ENCODE measurements at places on chromosomes 5 and 9.

DNA sequence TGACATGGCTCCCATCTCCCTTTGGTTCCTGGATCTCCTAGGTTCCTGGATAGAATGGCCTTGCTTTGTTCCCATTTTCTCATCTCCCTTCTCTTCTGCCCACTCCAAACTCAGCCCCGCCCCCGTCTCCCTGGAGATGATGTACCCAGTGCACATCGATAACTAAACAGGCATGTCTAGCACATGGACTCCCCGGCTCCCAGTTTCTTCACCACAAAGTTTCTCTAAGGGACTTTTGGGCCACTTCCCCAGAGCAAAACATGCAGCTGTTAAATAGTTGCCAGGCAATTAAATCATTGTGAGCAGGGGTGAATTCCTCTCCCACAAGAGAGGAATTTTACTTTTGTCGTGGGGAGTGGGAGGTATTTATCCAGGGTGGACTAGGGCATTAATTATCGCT, 259.0 kb downstream of the GADD45G start:
- DNase-seq, result no peak

DNA sequence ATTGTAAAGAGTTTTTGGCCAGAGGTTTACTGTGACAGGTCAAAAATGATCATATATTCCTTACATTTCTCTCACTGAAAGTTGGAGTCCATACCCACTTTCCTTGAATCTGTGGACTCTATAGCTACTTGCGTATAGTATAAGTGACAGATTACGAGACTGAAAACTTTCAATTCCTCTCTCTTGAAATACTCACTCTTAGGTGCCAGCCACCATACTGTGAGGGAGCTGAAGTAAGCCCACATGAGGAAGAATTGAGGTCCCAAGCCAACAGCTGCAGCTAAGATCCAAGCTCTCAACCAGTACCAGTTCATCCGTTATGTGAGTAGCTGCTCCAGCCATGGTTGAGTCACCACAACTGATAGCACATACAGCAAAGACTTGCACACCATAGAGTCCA, 128.1 kb upstream of the FAM174A start:
- DNase-seq, result no peak

DNA sequence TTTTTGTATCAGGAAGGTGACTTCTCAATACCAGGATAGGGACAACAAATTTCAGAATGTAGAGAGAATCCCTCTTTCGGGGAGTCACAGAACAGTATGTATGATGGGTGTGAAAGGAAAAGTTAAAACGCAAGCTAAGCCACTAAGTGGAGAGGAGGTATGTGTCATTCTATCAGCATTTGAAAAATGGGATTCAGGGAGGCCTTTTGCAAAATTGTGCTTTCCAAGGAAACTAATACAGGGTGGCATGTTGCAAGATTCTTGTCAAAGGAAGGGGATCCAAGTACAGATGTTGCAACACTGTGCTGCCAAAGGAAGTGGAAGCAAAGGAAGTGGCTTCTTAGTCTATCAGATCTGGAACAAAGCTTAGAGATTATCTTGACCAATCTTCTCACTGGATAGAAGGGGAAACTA, 12.6 kb upstream of the TNIP1 start:
- DNase-seq, result no peak

DNA sequence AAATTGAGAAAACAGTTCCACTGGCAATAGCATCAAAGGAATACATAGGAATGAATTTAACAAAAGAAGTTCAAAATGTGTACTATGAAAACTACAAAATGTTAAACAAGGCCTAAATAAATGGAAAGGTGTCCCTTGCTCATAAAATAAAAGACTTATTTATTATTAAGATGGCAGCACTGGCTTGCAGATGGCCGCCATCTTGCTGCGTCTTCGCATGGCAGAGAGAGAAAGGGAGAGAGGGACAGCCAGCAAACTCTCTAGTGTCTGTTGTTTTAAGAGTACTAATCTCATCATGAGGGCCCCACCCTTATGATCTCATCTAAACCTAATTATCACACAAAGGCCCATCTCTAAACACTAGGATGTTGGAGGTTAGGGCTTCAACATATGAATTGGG, 47.1 kb downstream of the ABLIM3 start:
- no peak for DNase-seq

GRCh38 chr5:123155446-123155960, 66.5 kb downstream of the PRDM6 start:
- no peak for DNase-seq

GRCh38 chr9:3732077-3733038, 206.6 kb upstream of the RFX3 start:
- peak; percentile 4 for DNase-seq

DNA sequence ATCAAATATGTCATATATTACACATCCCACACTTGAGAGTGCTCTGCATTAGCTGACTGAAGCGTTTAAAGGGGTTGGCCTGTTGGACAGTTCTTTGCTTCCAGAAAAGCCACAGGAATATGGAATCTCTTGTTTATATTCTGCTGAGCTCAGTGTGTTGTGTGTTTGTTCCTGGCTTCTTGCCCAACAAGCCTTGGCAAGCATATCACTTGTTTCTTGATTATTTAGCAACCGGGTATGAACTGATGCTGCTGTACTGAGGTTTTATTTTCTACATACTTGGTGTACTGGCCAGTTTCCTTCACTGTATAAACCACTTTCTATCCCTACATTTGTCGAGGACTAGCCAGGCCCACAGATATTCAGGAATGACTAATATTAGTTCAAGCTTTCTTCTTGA, 378.9 kb downstream of the KCTD16 start:
- no peak for DNase-seq

GRCh38 chr9:38387066-38387465, 5.4 kb upstream of the ALDH1B1 start:
- no peak for DNase-seq

- DNase-seq, result no peak
Observed at GRCh38 chr9:7234144-7234543, 476.4 kb downstream of the KDM4C start.

DNA sequence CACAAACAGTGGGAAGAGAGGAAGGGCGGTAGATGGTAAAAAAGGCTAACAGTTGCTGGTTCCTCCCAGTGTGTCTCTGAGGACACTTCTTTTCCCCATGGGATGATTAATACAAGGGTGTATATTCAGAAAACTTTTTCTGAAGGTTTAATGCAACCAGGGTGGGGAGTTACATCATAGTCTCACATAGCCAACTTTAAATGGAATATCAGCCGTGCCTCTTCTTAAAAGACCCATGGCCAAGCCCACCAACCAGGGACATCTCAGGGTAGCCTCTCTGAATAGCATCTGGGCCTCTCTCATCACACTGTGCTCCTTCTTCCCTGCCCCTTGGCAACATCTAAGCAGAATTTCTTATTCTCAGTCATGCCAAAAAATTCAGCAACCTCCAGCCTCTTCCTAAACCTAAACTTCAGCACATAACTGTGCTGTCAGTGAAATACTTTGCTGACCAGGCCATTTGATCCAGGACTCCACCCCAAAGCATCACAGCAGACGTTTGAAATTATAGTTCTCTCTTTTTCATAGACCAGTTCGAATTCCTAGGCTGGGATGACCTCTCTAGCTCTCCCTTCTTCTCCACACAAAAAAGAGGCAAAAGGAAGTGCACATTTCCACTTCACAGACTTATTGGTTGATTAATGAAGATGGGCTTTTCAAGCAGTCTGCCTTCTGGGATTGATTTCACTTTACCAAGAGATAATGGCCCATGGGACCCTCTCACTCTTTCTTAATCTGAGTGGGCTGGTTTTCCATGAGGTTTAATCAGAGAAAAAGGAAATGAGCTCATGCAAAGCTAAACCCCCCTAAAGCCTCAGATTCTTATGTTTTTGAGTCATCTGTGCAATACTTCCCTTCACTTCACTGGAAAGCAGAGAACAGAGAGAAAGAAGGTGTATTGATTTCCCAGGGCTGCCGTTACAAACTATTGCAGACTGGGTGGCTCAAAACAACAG, 85.1 kb upstream of the RAI14 start:
- DNase-seq, result no peak

DNA sequence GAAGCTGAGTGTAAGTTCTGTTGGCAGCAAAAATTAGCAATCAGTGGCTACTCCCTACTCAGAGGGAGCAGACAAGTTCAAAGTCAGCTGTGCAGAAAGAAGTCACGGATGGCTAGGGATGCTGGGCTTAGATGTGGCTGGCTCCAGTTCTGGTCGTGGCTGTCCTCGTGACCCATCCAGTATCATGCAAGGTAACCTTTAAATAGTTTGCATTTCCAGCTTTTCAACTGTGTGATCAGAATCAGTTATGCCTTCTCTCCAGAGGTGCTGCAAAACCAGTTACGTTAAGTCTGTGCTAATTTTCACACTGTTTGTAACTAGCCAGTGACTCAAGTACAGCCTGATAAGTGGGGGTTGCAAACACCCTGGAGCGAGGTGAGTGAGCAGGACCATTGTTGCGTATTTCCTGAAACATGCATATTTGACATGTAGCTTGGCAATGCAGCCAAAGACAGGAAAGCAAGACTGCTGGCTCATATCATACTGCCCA, 302.4 kb downstream of the ATPSCKMT start:
- no peak for DNase-seq

- DNase-seq, result no peak
Observed at GRCh38 chr9:37944266-37944650, 40.3 kb upstream of the SLC25A51 start.

- no peak for DNase-seq
Observed at GRCh38 chr9:35675204-35675603, 1.5 kb downstream of the CA9 start.

DNA sequence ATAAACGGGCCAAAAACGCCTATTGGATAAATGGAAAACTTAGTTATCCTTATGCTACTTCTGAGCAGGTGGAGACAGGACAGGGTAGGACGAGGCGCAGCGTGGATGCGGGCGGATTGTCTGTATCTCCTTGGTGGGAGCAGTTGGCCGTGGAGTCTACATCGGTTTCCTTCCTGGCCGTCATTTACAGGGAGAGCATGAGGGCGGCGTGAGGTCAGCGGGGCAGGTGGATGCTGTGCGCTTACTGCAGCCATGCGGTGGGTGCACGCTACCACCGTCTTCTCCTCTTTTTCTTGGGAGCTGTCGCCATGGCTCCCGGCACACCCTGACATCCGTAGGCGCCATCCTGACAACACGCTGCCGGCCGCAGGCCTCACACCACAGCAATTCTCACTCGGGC, 121.3 kb downstream of the ADAMTS2 start:
- no peak for DNase-seq

DNA sequence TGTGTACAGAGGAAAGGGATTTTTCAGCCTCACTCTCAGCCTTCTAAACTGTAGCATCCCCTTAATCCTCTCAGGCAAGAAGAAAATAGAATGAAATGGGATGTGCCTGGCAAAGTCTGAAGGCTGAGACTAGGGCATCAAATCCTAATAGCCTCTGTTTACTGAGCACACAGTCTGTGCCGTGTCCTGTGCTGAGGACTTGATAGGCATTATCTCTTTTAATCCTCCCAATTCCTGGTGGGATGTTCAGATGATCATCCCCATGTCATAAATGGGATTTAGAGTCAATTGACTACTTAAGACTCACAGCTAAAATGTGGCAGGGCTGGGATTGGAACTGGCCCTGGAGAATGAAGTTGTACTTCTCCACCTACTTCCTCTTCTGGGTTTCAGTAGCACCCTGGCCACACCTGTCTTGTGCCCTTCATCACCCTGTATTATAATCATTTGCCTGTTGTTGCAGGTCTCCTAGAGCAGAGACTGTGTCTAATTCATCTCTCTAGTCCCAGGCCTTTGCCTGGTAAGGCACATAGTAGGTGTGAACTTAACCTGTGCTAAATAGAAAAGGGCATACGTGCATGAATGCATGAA, 81.0 kb downstream of the WWC1 start:
- DNase-seq, result no peak

DNA sequence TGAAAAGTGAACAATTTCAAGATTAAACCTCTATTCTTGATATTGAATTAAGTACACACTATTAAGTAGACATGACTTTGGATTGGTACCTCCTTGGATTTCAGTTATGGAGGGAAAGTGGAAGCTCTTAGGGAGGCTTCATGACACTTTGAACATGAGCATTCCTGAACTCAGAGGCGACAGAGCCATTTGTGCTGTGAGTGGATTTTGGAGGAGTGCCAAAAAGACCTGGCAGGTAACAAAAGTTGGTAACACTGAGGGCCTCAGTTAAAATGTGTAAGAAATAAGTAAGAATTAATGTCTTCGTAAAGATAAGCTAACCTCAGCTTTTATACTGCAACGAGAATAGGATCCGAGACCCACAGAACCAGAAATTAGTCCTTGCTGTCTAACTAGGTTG, 356.7 kb downstream of the ARRDC3 start:
- no peak for DNase-seq

- DNase-seq, result no peak
Observed at GRCh38 chr5:118989816-118990215, 1.5 kb upstream of the DTWD2 start.

DNA sequence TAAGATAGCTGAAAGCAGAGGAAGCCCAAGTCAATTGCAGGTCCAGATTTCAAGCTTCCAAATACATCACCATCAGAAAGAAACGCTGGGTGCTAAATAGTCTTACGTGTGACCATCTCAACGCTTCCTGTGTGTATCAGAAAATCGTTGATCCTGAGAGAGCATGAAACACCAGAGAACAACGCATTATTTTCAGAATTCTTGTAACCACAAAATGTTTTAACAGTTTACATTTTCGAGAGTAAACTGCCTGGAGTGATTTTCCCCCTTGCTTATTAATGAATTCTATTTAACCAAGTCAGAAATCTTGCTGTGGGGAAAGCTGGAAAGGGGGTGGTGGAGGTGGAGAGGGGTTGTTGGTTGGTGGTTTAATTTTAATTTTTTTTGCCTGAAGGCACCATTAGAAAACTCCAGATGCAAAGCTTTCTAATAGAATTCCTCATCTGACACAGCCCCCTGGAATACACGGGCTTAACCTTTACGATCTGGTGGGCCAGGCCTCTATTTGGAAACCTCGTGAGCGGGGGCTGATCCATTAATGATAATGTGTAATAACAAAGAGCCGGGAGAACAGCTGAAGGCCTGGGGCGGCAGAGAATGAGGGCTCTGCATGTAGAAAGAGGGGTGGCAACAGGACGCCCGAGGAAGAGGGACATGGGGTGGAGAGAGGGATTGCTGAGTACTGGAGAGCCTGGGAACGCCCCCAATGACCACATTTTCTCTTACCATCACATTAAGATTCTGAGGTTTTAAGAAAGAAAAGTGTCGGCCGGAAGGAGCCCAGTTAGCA, 124.5 kb upstream of the NFIB start:
- DNase-seq, result no peak

DNA sequence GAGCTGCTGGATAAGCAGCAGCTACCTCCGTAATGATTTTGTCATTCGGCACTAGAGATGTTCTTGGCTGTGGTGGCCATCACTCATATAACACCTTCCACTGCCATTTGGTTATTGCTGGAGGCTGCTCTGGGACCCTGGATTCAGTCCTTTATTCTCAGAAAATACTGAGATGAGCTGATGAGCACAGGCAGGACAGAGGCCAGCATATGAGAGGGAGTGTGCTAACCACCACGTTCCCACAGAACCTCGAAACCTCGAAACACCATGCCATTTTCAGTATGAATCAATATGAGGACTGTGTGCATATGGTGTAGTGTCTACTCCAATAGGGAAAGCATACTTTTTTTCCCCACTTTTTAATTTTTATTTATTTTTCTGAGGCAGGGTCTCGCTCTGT, 56.6 kb downstream of the ADAM19 start:
- no peak for DNase-seq

Measured in activated naive CD8-positive, alpha-beta T cell treated with anti-CD3 and anti-CD28 coated beads, Interleukin-2, amount 50 U/mL, for 16 hours (primary cell).